ENCODE measurements at places on chromosomes 4 and X. TPM values are rescaled to one million over a fixed set of nuclear protein-coding genes. Genes with fewer than 3 reads are reported as not detected.

GRCh38 chrX:44474410-44474809, 68.2 kb downstream of the FUNDC1 start:
- no peak for DNase-seq

DNA sequence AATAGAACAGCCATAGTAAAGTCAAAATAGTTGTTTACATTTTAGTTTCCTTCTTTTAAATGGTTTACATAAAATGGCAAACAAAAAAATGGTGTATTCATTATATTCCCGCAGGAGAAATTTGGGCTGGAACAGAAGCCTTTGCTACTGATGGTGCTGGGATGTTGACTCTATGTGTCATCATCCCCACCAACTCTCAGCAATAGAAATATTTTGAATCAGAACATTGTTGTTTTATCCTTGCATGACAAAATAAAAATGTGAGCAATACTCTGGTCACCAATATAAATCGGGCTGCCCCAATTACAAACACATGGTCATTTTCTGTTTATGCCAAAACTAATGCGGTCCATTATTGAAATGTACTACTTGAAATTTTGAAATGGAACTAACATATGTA, 1131.6 kb upstream of the PCDH7 start:
- DNase-seq = no peak

- DNase-seq = no peak
Observed at GRCh38 chr4:107896158-107896645, 35.1 kb upstream of the CYP2U1 start.

DNA sequence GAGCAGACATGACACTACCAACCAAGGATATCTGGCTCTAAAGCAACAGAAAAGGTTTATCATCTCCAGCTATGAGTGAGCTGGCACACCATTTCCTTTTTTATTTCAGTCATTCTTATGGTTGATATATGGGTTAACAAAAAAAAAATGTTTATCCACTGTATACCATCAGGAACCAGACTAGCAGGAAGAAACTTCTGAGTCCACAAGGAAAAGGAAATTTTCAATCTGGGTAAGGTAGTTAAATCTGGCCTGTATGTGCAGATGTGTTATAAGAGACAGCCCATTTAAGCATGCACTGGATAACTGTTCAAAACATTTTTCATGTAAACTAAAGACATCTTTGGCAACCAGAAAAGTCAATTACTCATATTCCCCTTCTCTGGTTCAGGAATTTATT, 35.0 kb downstream of the AMMECR1 start:
- no peak for DNase-seq

GRCh38 chrX:46953597-46953996, 41.4 kb downstream of the JADE3 start:
- DNase-seq = no peak

DNA sequence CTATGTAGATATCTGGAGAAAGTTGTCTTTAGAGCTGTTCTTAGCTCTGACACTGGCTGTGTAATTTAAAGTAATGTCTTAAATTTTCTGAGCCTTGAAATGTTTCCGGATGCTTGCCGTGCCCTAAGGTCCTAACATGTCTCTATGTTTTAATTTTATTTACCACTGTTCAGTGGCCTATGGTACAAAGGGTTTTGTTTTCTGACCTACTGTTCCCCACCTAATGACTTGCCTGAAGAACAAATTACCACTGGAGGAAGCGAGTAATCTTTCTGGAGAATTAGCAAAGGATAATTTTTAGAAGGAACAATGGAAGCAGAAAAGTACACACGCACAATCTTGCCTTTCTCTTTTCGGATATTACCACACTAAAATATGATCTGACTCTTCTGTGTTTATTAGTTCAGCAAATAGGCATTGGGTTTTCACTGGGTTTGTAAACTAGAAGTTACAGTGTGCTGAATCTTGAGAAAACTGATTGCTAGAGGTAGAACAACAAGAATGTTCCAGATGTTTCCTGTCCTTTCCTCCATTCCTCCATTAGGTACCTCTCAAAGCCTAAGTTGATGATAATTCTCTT, 435.9 kb downstream of the PACRGL start:
- no peak for DNase-seq

DNA sequence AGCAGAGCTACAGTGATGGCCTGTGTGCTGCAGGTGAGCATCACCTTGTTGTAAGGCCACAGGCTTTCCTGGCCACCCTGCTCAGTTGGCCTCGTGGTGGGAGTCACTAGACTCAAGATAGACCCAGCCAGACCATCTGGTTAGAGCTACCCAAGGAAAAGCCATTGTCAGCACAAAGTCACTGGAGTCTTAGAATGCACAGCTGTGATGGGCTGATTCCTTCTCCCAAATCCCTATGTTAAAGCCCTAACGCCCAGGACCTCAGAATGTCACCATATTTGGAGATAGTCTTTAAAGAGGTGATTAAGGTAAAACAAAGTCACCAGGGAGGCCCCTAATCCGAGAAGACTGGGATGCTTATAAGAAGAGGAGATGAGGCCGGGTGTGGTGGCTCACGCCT, 173.4 kb downstream of the DHRSX start:
- no peak for DNase-seq

DNA sequence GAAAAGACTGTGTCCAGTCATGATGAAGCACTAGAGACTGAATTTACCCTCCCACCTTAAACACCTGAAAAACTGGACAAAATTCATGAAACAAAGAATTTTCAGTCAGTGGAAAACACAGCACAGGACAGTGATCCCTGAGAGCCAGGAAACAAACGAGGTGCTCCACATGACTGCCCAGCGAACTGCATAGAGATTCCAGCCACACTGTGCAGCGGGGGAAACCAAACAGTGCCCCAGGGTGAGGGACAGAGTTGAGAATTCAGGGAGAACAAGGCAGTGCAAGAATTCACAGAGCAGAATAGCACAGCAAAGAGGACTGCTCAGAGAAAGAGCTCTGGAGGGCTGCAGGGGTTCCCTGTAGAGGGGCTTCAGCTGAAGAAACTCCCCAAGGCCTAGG, 55.5 kb upstream of the SEC24B start:
- DNase-seq = no peak

DNA sequence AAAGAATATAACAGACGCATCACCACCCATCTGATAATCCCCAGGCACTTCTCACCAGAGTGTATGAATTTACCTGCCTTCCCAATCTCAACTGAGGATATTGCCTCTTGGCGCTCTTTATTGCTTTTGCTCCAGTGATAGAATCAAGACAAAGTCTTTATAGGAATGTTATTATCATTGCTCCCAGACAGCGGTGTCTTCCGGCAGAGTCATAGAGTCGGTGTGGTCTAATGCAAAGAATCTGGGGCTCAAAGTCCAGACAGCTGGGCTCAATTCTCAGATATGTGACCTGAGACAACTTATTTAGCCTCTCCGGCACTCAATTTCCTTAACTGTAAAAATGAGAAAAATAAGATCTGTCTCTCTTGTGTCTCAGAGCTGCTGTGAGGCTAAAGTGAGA, 106.1 kb upstream of the PAK3 start:
- no peak for DNase-seq

GRCh38 chrX:106931831-106932491, 11.8 kb downstream of the CLDN2 start:
- DNase-seq = no peak

- DNase-seq = no peak
Observed at GRCh38 chr4:13454786-13455185, 29.4 kb downstream of the RAB28 start.

DNA sequence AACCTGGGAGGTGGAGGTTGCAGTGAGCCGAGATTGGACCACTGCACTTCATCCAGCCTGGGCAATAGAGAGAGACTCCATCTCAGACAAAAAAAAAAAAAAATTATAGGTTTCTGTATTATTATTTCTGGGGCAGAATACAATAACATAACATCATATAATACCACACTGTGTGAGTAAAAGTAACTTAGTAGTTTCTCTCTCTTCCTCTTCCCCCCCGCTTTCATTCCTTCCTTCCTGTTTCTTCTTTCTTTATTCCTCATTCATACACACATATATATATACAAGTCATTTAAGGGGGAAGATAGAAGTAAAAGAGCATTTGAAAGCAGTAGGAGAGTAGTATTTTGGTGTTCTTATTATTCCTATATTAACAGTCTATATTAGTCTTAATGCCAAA, 55.9 kb upstream of the FHDC1 start:
- no peak for DNase-seq

DNA sequence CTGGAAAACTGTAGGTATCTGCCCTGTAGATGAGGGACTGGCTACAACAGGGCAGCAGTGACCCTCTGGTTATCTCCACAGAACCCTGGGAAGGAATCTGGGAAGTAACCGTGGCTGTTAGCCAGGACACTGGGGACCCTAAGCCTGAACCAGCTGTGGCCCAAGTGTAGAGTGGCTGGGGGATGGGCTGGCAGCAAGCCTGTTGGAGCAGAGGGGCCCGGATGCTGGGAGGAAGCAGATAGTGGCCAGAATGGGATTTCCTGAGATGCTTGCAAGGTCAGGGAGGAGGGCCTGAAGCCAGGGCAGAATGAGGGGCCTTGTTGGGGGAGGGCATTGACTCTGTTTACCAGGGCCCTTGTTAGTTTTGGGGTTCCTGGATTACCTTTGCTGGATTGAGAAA, 161.0 kb upstream of the EOLA2 start:
- DNase-seq = no peak

- no peak for DNase-seq
Observed at GRCh38 chr4:92566269-92566668, 262.5 kb downstream of the GRID2 start.

The TMSB15C gene
- 4.0 TPM for total RNA-seq

The XAGE1A gene
- total RNA-seq = not detected

The GUCY1B1 gene
- 26.6 TPM for total RNA-seq

The APELA gene
- total RNA-seq = not detected

The SULT1E1 gene
- 17.4 TPM for total RNA-seq

The FGA gene
- not detected for total RNA-seq

The UBQLN2 gene
- total RNA-seq = 22.8 TPM

The SPOCK3 gene
- 3.6 TPM for total RNA-seq

All from tongue (tissue), 3 donors.